ENCODE measurements at places on chromosomes 5 and 9.

GRCh38 chr9:113805486-113806132 lies 70.5 kb upstream of the ZNF618 start:
- DNase-seq = no peak

GRCh38 chr9:93829271-93830011 lies 125.7 kb downstream of the BARX1 start:
- DNase-seq = no peak

- no peak for DNase-seq
Observed at GRCh38 chr9:105066275-105066865, 138.4 kb upstream of the ABCA1 start.

GRCh38 chr5:121138495-121138907 lies 674.4 kb downstream of the PRR16 start:
- DNase-seq = no peak

GRCh38 chr9:129175825-129176633 lies 2.0 kb downstream of the IER5L start:
- DNase-seq = no peak

- no peak for DNase-seq
Observed at GRCh38 chr5:65722575-65723403, 784 bp downstream of the NLN start.

DNA sequence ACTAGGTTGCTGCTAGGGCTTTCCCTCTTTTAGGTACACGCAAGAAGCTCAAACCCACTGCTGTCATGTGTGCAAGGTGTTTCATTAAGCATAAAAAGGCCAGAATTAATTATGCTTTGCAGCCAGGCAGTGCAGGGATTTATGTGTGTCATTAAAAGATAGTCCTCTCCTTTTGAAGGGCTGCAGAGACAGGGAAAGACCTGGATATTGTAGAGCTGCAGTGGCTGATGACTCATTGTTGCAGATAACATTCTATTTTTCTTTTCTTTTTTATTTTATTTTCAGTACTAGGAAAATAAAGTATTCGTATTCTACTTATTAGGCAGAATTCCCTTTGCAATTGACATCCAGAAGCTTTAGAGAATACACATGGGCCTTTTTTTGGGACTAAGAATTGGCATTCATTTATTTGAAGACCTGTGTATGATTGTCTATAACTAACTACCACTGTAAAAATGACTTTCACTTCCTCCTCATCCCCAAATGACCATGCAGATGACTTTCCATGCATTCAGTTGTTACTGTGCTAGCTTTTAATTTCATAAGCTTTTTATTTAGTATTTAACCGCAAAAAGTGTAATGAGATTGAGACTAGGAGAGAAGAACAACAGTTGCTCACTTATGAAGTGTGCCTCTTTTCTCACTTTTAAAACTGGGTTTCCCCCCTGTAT lies 113.0 kb downstream of the PAM start:
- DNase-seq = no peak

GRCh38 chr9:35232867-35233544 lies 71.2 kb downstream of the UNC13B start:
- DNase-seq = no peak

DNA sequence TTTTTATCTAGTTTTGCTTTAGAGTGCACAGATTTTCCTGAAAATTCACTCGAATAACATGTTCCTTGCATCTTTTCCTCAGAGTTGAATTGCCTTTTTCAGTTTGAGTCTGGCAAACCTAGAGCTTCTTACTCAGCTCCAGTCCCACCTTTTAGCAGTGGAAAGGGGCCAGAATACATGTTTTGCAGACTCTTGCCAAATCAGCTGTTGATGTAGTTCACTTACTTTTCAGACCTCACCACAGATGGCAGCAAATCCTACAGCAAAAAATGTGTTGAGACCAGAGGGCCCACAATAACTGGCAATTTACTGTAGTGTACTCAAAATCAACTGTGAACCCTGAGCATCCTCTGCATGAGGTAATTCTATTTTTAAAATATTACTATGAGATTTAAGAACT lies 545.2 kb upstream of the ACO1 start:
- DNase-seq = no peak

GRCh38 chr5:75571547-75571946 lies 39.7 kb upstream of the ANKDD1B start:
- DNase-seq = no peak

- no peak for DNase-seq
Observed at GRCh38 chr9:120916588-120916987, 10.0 kb downstream of the TRAF1 start.

DNA sequence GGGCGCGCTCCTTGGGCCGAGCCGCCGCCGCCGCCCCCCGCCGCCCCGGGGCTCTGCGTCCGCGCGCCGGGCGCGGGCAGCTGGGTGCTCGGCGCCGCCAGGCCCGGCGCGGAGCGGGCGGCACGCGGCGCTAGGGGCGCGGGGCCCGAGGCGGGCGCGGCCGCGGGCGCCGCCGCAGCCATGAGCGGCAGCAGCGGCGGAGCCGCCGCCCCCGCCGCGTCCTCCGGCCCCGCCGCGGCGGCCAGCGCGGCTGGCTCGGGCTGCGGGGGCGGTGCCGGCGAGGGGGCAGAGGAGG lies 351 bp downstream of the TRIO start:
- DNase-seq = no peak

DNA sequence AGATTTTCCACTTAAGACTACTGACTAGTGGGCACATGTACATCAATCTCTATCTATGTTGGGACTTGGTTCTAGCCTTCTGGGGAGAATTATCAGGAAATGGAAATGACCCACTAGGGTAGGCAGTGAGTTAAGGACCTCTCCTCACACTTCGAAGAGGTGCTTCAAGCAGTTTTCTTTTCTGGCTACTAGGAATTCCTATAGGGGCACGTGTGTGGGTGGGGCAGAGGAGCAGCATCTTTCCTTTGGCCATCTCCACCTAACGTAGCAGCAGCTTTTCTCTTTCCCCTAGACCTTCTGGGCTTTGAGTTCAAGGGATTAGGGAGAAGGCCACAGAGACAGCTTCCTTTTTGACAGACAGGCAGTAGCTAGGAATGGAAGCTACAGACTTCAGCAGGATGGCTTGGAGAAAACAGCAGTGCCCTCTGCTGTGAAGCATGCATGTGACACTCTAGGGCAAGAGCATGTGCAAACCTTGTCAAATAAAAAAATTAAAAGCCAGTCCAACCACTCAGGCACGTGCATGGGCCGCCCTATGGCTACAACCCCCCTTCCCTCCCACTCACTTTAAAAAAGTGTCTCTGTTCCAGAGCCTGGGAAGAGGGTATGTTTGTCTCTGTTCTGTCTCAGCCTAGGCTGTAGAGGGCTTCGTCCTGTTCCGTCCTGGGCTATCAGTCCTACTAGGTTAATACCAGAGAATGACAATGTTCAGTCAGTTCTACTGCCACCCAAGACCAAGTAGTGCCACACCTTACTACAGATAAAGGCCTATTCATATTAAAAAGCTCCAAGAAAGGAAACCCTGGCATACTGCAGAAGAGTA lies 8.7 kb upstream of the GFRA3 start:
- DNase-seq = no peak

DNA sequence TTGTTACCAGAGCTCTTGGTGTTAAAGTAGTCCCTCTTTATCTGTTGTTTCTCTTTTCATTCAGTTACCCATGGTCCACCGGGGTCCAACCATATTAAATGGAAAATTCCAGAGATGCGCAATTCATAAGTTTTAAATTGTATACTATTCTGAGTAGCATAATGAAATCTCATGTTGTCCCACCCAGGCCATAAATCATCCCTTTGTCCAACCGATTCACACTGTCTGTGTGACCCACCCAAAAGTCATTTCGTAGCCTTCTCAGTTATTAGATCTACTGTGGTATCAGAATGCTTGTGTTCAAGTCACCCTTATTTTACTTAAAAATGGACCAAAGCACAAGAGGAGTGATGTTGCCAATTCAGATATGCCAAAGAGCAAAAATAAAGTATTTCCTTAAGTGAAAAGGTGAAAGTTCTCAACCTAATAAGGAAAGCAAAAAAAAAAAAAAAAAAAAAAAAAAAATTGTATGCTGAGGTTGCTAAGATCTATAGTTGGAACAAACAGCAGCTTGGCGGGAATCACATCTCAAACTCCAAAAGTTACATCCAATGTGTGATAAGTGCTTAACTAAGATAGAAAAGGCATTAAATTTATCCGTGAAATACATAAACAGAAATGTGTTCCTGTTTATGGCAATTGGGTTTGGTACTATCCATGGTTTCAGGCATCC lies 106.8 kb upstream of the GPBP1 start:
- no peak for DNase-seq

GRCh38 chr9:136584934-136585333 lies 39.1 kb upstream of the NOTCH1 start:
- no peak for DNase-seq

- DNase-seq = no peak
Observed at GRCh38 chr5:20537911-20538703, 550.1 kb upstream of the CDH18 start.

DNA sequence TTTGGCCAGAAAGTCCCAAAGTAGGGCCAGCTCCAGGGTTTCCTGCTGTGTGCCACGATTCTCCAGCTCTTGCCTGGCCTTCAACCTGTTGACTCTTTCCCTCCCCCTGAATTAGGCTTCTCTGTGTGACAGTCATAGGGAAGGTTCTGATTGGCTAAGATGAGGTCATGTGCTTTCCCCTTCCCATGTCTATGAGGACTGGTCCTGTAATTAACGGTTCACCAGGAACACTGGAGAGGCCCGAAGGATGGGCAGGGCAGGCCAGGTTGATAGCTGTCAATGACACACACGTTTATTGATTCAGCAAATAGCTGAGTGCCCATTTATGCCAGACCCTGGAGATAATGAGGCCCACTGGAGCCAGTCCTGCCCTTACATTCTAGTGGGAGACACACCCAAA lies 9.0 kb upstream of the PRR7 start:
- no peak for DNase-seq

- DNase-seq = no peak
Observed at GRCh38 chr5:74251141-74252035, 389.1 kb downstream of the ENC1 start.

GRCh38 chr5:118863345-118863744 lies 125.0 kb downstream of the DTWD2 start:
- DNase-seq = no peak

DNA sequence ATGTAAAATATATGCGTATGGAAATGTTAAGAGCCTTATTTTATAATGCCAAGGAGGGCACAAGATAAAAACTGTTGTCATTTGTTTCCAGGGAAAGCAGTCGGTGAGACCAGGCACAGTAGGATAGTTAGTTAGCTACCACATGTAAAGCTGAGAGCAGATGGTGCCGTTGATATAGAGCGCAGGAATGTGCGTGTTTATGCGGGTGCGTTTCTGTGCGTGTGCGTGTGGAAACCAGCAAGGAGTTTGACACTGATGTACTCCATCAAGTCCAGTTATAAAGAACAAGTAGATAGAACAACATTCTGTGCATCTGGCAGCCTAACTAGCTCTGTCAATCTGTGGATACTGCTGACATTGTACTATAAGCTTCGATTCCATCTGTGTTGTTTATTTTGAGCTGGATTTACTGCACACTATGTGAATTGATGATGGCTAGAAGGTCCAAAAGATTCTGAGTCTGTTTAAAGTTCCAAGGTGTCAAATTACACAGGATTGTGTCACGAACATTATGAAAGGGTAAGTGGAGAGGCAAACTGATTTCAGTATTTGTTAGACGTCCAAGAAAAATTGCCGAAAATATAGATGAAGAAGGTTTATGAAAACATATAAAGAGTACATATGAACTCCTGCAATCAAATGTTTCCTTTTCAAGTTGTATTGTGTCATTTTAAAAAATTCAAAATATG lies 494.9 kb upstream of the MEF2C start:
- DNase-seq = no peak

GRCh38 chr9:114666401-114666800 lies 8.8 kb upstream of the TEX53 start:
- no peak for DNase-seq

DNA sequence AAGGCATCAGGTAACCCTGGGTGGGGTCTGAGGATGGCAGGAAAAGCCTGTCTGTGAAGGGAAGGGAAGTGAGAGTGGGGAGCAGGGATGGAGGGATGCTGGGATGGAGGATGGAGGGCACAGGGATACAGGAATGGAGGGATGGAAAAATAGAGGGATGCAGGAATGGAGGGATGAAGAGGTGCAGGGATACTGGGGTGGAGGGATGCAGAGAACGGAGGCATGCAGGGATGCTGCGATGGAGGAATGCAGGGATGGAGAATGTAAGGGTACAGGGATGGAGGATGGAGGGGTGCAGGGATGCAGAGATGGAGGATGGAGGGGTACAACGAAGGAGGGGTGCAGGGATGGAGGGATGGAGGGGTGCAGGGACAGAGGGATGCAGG lies 9.1 kb downstream of the PTGES2 start:
- DNase-seq = no peak

DNA sequence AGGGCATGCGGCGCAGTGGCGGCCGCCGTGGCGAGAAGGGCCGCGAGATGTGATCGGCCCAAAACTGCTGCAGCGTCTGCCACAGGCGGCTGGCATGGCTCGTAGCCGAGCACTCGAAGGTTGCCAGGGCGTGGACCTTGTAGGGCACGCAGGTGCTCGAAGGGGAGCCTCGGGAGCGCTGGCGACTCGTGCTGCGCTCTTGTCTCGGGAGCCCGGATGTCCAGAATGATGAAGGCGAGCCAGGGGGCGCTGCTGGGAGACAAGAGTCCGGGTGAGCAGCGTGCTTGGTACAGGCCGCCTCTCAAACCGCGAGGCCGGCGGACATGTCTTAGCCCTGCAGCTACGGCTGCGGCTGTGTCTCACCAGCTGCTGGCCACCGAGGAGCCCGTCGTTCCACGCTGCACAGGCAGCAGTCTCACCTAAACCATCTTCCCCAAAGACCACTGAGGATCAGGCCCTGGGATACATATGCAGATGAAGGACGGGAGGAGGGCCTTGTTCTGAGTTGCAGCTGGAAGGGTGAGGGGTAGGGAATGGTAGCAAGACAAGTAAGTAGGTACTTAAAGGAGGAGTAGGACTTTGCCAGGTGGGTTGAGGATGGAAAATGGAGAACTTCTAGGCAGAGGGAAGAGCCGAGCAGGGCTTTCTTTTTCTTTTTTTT lies 1.7 kb downstream of the CBY3 start:
- peak; percentile 42 for DNase-seq

GRCh38 chr9:133397895-133398294 lies 19.9 kb downstream of the REXO4 start:
- no peak for DNase-seq

DNA sequence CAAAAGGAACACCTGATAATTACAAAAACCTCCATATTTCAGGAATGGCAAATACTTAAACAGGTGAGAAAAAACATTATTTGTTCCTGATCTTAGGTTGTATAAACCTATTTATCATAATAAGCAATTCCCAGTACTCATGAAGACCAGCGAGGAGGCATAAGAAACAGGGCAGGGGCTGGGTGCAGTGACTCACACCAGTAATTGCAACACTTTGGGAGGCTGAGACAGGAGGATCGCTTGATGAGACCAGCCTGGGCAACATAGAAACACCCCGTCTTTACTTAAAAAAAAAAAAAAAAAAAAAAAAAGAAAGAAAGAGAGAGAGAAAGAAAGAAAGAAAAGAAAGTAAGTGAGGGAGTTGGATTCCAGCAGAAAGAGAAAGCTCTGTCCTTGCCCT lies 21.6 kb downstream of the CCNJL start:
- DNase-seq = no peak

Measured in stimulated activated CD8-positive, alpha-beta memory T cell treated with anti-CD3 and anti-CD28 coated beads, Interleukin-4, amount 100 ng/mL, for 1 hour (primary cell).